ENCODE measurements at places on chromosomes 4 and X. TPM values are rescaled to one million over a fixed set of nuclear protein-coding genes. Genes with fewer than 3 reads are reported as not detected.

DNA sequence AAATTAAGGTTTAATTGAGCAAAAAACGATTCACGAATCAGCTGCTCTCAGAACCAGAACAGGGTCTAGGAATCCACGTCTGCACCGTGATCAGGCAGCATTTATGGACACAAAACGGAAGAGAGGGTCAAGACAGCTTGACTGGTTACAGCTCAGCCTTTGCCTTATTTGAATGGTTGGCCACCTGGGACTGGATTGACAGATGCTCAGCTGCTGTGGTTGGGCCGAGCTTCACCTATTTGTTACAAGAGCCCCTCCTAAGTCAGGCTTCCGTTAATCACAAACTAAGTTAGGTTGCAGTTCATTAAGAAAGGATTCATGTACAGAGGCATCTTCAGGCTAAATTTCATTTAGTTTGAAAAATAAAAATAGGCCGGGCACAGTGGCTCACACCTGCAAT lies 50.6 kb upstream of the MAN2B2 start:
- no peak for DNase-seq

DNA sequence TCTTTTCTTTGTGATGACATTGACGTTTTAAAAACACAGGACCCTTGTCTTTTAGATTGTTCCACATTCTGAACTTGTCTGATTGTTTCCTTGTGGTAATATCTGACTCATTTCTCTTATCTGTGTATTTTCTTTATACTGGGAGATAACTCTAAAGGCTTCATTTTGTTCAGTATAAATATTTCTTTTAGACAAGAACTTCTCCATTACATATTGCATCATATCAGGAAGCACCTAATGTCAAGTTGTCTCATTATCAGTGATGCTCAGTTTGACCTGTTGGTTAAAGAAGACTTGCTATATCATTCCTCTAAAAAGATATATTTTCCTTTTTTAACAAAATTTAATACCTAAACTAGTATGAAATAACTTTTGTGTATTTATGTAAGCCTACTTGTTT lies 152.3 kb upstream of the BMP3 start:
- DNase-seq: no peak

DNA sequence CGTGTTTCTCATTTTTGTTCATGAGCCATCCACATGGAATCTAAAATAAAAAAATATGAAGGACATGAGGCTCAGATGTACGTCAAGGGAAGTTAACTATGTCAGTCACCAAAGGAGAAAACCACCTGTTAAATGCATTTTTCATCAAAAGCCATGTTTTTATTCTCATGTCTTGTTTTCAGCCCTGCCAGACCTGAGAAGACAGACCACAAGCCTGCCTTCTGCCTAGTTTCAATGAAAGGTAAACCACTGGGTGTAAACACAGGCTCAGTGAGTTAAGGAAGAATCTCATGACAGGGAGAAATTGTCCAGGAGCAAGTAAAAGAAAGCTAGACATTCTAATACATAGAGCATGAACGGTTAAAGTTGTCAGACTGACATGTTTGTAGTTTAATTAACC lies 52.3 kb upstream of the TNIP3 start:
- DNase-seq: no peak

DNA sequence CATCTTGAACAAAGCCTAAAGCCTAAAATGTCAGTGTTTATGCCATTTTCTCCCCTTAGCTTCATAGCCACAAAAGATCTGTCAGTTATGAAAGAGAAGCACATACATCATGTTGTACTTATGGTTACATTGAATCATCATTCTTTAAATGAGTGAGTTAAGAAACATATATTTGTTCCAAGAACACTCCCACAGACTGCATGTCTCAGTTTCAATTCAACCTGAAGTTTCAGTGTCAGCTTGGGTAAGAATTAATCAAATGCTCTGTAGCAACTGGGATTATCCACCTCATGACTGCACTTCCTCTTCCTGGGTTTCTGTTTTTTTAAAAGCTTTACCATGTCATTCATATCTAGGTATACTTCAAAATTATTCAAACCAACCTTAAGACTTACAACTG lies 3.9 kb upstream of the TMPRSS11B start:
- DNase-seq: no peak

DNA sequence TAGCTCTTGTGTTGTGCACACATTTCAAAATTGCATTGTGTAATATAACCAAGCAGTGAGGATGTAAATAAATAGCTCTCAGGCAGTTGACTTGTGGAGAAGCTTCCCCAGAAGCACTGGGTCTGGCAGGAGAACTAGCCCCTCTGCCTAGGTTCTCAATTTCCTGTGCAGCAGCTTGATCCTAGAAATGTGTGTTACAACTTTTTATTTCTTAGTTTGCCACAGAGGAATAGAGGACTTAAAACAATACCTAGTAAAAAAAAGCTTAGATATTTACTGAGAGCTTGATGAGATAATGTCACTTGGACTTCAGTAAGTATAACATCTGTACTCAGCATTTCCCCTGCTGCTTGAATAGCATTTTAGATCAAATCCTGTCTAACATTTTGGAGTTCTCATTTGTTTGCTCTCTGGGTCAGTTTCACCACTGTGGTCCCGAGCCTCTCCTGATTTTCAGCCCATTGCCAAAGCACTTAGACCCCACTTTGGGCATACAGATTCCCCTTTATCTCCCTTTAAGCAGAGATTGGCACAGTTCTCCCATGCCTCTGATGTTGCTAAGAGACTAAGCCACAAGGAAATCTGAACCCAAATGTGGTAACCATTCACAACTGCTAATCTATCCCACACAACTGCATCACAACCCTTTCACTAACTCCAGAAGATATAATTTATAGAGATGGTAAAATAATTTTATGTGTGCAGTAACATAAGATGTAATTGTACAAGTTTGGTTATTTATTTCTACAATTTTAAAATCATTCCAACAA lies 98.2 kb upstream of the NRK start:
- DNase-seq: no peak

DNA sequence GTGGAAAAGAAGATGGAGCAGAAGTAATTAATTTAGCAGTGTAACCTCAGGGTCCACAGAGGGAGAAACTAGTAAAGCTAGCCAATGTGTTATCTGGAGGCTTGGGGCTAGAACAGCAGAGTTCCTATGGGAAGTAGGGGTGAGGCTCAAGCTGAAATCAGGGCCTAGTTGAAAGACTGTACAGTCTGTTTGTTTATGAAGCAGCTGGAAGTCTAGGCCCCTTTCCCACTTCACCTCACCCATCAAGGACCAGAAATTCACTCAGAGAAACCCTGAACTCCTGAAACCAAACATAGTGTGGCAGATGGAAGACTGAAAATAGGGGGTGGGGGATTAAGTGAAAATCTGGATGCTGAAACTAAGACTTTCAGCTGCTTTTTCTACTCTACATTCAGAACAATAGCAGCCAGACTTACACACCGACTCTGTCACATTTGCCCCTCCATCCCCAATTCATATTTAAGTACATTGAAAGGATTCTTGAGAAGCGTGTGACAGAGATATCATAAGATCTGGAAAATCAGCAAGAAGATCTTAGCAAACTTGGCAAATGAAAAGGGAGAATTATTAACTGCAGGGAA lies 32.6 kb upstream of the FAM241A start:
- no peak for DNase-seq

DNA sequence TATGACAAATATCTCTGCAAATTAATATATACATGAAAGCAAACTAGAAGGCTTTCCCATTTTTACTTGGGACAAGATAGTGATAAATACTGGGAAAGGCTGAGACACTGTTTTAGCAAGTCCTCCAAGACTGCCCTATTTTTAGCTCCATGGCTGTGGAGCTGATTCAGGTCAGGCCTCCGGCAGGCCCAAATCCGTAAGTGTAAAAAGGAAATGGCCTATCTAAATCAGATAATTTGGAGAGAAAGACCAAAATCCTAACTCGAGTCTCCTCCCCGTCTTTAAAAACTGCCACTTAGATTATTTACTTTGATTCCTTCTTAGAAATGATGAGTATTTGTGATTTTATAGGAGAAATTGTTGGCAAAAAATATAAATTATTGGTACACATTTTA lies 2.9 kb downstream of the OTUD4 start:
- DNase-seq: no peak

DNA sequence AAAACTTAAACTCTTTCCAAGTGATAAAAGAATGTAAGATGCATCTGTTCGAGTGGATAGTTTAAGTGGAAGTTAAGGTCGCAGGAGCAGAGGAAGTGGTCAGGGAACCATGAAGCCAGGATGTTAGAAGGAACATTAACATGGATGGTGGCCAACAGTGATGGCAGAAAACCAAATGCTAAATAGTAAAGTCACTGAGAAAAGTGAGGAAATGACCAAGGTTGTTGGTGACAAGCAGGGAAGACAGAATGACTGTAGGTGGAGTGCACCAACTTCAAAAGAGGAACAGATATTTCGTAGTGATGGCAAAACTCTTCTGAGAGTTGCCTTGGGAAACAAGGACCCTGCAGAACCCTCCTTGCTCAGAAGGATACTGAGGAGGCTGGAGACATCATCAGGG lies 226.2 kb downstream of the PALLD start:
- DNase-seq: no peak

- no peak for DNase-seq
Measured at GRCh38 chr4:64125354-64125753, 283.9 kb downstream of the TECRL start.

- DNase-seq: no peak
Measured at GRCh38 chr4:76203541-76203940, 10.1 kb downstream of the SCARB2 start.

GRCh38 chr4:113434247-113434587 lies 327.3 kb downstream of the CAMK2D start:
- no peak for DNase-seq

The IL13RA2 gene
- total RNA-seq: not detected

The FGF5 gene
- total RNA-seq: not detected

The GPC4 gene
- total RNA-seq: 23.6 TPM

The SOWAHB gene
- total RNA-seq: 0.06 TPM
